HT1080 (cell line): ENCODE measurements at places on chromosomes 12 and 14.
A peak's percentile ranks its signal among the peaks of the same experiment; 100 is the strongest.

GRCh38 chr12:11674894-11675390 lies 25.5 kb downstream of the ETV6 start:
- no peak for DNase-seq

DNA sequence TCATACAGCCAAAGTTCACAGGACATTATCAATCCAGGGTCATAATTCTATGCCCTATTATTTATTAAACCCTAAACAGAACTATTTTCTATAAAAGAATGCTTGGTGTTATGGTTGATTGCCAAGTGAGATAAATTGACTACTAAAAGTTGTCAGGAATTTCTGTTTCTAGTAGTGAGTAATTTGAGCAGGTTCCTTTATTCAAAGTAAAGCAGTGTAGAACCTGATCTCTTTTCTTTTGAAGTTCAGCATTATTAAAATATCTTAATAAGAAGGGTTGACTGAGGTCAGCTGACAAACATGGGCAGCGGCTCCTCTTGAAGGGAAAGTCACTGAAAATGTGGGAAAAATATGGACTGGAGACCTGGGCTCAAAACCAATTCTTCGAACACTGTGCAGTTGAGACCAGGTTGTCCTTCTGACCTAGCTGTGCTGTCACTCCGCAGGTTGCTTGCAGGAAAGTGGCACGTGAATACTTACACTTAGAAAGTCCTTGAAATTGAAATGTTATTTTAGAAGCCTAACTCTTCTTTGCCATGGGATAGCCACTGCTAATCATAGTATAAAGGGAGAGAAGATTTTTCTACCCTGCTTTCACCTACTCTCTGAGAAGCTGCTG lies 141.0 kb downstream of the RASSF9 start:
- DNase-seq: no peak

DNA sequence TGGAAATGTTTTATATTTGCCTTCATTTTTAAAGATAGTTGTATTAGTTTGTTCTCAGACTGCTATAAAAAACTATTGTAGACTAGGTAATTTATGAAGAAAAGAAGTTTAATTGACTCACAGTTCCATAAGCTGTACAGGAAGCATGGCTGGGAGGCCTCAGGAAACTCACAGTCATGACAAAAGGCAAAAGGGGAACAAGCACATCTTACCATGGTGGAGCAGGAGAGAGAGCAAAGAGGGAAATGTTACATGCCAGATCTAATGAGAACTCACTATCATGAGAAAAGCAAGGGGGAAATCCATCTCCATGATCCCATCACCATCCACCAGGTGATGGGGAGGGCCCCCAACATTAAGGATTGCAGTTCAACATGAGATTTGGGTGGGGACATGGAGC lies 35.5 kb upstream of the UNC79 start:
- no peak for DNase-seq

DNA sequence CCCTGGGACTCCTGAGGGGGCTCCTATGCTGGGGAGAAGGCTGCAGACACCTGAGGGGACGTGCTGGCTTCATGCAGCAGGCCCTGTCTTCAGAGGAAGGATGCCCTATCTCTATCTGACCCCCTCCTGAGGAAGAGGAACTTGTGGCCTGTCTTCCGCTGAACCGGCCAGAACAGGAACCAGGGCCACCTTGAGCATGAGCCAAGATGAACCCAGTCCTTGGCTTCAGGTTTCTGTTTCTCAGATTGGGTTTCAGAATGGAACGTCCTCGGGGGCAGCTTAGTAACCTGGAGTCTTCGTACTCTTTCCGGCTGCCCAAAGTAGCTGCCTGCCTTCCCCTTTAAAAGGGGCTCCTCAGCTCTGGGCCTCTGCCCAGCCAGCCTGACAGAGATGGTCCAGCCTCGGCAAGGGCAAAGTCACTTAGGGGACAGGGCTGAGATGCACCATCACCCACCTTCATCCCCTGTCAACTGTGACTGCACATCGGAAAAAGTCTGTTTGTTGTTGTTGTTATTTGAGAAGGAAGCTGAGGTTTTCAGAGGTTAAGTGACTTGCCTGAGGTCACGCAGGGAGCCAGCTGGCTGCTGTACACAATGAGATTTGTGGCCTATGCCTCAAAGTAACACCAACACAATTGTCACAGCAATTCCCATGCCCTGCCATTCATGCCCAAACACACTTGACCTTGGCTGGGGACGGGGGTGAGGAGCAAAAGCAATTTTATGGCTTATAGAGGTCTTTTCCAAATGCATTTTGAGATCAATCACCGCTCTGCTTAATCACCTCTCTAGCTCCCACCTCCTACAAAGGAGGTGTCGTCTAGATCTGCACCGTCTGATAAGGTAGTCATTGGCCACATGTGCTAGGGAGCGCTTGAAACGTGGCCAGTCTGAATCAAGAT lies 13.4 kb downstream of the ASB2 start:
- peak; percentile 26 for DNase-seq

DNA sequence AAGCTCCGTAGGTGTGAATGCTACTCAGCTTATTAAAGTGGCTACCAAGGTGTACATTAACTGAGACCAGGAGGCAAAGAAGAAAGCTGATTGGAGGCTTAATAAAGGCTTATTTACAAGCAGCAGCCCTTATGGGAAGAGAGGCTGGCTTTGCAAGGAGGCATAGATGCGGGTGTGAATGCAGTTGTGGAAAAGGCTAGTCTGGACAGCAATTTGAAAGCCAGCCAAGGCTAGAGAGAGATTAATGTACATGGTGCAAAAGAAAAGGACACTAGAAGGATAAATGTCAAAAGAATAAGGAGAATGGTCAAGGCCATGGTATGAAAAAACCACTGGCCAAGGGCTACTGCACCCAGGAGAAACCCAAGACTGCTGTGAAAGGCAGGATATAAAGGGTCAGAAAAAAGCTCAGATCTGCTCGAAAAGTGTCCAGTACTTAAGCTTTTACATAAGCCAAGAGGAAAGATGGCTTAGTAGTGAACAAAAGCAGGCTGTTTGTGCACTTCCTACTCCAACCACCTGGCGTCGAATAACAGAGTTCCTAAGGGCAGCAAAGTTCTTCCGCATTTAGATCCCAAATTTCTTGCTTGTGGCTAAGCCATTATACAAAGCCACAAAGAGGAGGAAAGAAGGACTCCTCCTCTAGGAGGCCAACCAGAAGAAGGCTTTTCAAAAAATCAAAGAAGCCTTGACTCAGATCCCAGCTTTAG lies 24.0 kb downstream of the KLRK1 start:
- DNase-seq: no peak

DNA sequence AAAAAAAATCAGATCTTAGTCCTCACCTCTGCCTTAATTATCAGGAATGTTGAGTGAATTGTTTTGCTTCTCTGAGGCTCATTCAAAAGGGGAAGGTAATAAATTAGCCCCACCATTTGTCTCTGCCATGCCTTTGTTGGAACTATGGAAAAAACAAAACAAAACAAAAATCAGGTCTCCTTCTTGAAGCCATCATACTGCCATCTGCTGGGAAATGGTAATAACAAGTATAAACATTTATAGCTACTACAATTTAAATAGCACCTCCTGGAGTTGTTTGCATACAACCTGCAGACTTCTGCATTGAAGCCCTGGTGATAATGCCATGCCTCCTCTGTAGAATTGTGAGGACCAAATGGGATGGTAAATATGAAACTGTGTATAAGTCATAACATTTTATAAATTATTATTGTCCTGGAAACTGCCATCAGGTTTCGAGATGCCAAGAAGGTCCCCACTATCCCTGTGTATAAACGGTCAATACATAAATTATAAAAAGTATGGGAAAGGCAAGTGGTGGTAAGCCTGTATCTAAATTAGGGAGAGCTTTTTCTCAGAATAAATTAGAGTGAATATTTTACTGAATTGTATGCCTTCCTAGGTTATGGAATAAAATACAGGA lies 87.2 kb upstream of the FGD4 start:
- peak; percentile 56 for DNase-seq

GRCh38 chr12:42741091-42741490 lies 151.5 kb upstream of the PRICKLE1 start:
- no peak for DNase-seq

DNA sequence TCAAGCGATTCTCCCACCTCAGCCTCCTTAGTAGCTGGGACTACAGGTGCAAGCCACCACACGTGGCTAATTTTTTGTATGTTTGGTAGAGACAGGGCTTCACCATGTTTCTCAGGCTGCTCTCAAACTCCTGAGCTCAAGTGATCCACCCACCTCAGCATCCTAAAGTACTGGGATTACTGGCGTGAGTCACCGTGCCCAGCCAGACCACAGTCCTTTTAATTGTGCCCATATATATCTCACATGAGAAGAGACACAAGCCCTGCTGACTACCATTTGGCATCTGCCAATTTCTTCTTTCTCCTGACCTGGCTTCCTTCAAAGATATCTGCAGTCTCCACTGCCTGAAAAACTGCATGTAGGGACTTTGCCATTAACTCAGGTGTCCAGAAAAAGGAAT lies 142.5 kb downstream of the DPY19L2 start:
- peak; percentile 58 for DNase-seq

GRCh38 chr12:14558473-14558959 lies 9.2 kb downstream of the PLBD1 start:
- no peak for DNase-seq
